Skeletal muscle tissue (tissue), 5 donors: ENCODE measurements at places on chromosomes 12 and 14. TPM values are rescaled to one million over a fixed set of nuclear protein-coding genes. Genes with fewer than 3 reads are reported as not detected.

CLEC9A gene
- not detected for total RNA-seq

GLI1 gene
- total RNA-seq = 5.2 TPM

IAPP gene
- not detected for total RNA-seq

DDX23 gene
- 56.9 TPM for total RNA-seq

KCNC2 gene
- total RNA-seq = 0.52 TPM

BHLHE41 gene
- total RNA-seq = 1.0 TPM
